ENCODE measurements at places on chromosomes 2 and 18.
A peak's percentile ranks its signal among the peaks of the same experiment; 100 is the strongest.

GRCh38 chr2:3636586-3637310 is 21.3 kb upstream of the ALLC start:
- H3K4me3 ChIP-seq, result no peak overlapping the region
- no peak overlapping the region for H3K27ac ChIP-seq
- DNase-seq, result no peak
- H3K4me1 ChIP-seq, result no peaks in the 10 kb centered on the region
- H3K27me3 ChIP-seq, result no peaks in the 10 kb centered on the region

- H3K27me3 ChIP-seq, result peaks cover 32% of the 10 kb centered on the region
- peak; percentile 67 for DNase-seq
- peak overlapping the region; percentile 76 for H3K27ac ChIP-seq
- peaks cover 4% of the 10 kb centered on the region for H3K36me3 ChIP-seq
- H3K4me1 ChIP-seq, result peaks cover 52% of the 10 kb centered on the region
Observed at GRCh38 chr2:74502720-74503505, 3.5 kb upstream of the LBX2 start.

GRCh38 chr18:74608681-74609080 is 11.0 kb downstream of the ZNF407 start:
- peaks cover 6% of the 10 kb centered on the region for H3K4me1 ChIP-seq
- DNase-seq, result no peak
- no peak overlapping the region for H3K4me3 ChIP-seq
- H3K36me3 ChIP-seq, result no peaks in the 10 kb centered on the region
- H3K27ac ChIP-seq, result peak overlapping the region; percentile 18

GRCh38 chr2:2244508-2244907 is 86.6 kb downstream of the MYT1L start:
- H3K27ac ChIP-seq, result no peak overlapping the region
- no peaks in the 10 kb centered on the region for H3K36me3 ChIP-seq
- H3K4me3 ChIP-seq, result no peak overlapping the region
- DNase-seq, result no peak
- H3K27me3 ChIP-seq, result no peaks in the 10 kb centered on the region

DNA sequence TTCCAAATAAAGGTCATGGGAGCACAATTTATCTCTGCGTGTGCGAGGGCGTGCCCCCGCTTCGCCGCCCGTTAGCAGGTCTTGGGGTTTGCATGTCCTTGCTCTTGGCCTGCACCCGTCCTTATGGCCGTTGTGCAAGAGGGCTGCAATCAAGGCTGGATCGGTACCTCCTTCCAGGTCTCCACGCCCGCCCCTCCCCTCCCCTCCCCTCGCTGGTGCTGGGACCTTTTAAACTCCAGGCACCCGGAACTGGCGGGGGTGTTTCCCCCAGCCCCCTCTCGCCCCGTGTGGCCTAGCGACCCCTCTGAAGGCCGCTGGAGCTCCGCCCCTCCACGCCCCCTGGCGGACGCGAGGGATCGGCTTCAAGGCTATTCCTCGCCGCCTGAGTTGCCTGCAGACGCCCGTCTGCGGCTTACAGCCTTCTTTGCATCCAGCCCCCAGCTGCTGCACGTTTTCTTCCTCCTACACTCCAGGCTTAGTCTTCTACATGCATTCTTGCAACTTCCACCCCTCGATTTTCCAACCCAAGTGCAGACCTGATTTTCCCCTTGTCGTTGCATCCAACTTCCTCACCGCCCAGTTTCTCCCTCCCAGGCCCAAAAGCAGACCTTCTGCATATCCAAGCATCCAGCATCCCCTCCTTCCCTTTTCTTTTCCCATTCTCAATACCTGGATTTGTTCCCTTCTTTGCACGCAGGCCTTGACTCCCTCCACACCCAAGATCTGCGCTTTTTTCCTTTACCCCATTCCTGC is 577 bp downstream of the IDH1 start:
- peaks cover 28% of the 10 kb centered on the region for H3K36me3 ChIP-seq
- peak; percentile 46 for DNase-seq
- H3K27me3 ChIP-seq, result no peaks in the 10 kb centered on the region
- H3K4me3 ChIP-seq, result peak overlapping the region; percentile 84
- H3K27ac ChIP-seq, result peak overlapping the region; percentile 7
